ENCODE measurements at places on chromosomes 3 and 15.

DNA sequence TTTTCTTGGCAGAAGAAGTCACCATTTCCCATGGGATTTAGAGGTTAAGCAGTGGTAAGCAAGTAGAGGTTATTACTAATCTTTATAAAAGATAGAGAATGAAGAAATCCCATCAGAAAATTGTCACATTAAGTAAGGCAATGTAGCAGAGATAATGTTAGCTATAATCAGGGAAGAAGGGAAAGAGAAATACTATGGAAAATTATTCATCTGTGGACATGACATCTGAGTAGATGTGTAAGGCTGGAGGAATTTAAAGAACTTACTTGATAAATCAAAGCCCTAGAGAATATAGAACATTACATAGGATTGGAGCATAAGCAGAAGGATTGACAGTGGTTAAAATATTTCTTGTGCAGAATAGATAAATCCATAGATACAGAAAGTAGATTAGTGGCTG, 553.1 kb upstream of the CBLB start:
- DNase-seq, result no peak

GRCh38 chr3:141089339-141090152, 38.4 kb downstream of the SPSB4 start:
- no peak for DNase-seq

GRCh38 chr3:187403768-187404288, 35.6 kb downstream of the RTP4 start:
- no peak for DNase-seq

DNA sequence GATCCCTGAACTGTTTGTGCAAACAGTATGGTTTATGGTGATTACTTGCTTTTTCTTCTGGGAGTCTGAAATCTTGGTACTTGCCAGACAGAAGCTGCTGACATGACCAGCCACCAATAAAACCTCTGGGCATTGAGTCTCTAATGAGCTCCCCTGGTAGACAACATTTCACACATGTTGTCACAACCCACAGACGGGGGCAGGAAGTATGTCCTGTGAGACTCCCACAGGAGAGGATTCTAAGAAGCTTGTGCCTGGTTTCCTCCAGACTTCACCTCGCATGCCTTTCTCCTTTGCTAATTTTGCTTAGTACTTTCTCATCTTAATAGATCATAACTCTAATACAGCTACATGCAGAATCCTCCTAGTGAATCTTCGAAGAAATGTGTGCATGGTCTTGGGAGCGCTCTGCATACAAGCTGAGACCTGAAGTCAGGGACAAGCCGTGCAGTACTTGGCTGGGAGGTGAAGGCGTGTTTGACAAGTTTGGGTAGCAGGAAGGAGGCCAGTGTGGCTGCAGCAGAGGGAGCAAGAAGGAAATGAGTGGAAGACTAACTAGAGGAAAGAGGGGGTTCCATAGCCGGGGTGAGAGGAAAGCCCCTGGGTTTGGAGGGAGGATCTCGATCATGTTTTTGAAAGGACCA, 49.0 kb downstream of the B3GNT5 start:
- DNase-seq, result no peak

DNA sequence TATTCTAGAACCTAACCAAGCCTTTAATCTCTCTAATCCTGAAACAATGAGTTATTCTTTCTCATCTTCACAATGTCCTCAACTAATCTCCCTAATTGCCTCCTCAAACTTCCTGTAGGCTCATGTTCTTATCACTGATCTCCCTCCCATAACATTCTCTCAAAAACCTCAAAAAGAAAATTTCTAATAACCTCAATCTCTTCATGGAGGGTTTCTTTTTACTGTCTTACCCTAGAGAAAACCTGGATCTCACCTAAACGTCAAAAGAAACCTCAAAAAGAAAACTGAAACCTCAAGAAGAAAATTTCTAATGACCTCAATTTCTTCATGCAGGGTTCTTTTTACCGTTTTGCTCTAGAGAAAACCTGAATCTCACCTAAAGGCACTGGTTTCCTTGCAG, 150.2 kb downstream of the GSK3B start:
- DNase-seq, result no peak

- DNase-seq, result no peak
These were observed 584.8 kb downstream of the DIPK2A start for GRCh38 chr3:144556392-144556791.

- peak; percentile 82 for DNase-seq
These were observed 29.4 kb upstream of the TMEM45A start for GRCh38 chr3:100463002-100463401.

DNA sequence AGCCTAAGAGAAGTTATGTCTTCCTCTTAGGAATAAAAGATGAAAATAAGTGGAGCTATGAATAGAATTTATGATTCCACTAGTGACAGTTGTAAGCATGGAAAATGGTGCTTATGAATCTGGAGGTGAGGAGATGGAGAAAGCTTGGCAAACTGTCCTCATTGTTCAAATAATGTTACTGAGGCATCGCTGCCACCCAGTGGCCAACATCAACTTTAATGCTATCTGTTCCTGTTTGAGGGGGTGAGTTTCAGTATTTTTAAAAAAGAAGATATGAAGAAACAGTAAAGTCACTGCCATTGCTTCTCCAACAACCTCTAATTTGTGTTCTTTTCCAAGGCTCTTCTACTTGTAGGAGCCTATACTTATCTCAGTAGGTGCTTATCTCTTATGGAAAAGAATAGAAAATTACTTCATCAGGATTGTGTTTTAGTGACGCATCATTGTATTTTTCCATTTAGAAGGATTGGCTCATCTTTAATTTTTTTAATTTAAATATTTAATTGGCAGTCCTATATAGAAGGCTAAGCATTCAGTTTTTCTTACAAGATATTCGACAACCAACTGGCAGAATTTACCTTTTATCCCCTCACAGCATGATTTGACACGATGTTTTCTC, 260.4 kb upstream of the P2RY1 start:
- DNase-seq, result peak; percentile 69

DNA sequence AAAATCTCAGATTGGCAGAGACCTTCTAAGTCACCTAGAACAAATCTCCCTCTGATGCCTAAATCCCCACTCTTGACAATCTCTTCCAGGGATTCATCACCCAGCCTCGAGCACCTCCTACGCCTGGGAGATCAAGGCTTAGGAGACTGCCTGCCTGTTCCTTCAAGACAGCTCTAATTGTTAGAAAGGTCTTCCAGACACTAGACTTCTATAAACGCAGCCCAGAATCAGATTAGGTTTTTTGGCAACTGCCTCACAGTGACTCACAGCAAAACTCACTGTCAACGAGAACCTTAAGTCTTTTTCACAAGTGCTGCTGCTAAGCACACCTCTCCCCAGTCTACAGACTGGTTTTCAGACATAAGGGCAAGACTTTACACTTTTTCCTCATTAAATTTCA, 23.1 kb downstream of the SRGAP3 start:
- no peak for DNase-seq

DNA sequence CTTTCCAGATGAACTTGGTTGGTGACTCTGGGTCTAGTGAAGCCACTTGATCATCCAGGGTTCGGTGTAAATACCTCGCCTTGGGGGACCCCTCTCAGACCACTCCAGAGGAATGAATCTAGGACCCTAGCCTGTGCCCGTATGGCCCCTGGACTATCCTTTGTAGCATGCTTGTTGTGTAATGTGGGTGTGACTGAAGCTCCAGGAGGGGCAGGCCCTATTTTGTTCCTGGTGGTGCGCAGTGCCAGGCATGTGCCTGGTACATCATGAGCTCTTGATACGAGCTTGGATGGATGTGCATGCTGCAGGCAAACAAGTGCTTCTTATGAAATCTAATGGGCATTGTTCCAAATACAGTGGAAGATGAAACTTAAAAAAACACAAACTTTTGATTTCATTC, 82.8 kb downstream of the EBLN2 start:
- peak; percentile 26 for DNase-seq

GRCh38 chr3:31356941-31357340, 175.8 kb upstream of the STT3B start:
- peak; percentile 12 for DNase-seq

Measured in stomach (tissue), 19 donors.